Stimulated activated CD4-positive, alpha-beta T cell treated with anti-CD3 and anti-CD28 coated beads, Interleukin-4, amount 100 ng/mL, for 48 hours (primary cell): ENCODE measurements at places on chromosomes 1 and 21.

DNA sequence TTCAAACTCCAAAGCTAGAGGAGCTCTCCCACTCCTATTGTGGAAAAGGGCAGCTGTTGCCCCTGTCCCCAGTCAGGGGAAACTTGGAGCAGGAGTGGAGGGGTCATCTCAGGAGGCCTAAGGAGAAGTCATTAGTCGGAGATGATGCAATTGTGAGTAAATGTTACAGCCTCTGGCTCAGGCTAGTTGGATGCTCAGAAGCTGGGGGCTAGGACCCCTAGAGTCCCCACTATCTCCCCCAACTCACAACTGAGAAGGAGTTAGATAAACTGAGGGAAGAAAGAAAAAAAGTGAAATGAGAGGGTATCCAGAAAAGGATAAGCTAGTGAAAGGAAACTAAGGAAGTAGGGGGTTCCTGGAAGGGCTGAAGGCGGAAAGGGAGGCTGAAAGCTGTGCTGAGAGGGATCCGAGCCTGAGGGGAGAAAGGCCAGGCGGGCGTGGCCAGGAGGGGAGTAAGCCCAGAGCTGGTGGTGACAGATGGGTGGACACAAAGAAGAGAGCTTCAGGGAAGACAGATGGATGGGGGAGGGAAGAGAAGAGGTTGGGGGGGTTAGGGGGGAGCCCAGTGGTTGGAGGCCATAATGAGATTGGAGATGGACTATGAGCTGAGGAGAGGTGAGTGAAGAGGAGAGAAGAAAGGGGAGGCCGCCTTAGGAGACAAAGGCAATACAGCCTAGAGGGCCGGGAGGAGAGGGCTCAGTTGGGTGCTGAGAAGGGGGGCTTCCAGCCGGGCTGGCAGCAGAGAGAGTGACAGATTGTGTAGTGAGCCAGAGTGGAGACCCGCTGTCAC, 4.5 kb upstream of the NHLH1 start:
- DNase-seq, result no peak

DNA sequence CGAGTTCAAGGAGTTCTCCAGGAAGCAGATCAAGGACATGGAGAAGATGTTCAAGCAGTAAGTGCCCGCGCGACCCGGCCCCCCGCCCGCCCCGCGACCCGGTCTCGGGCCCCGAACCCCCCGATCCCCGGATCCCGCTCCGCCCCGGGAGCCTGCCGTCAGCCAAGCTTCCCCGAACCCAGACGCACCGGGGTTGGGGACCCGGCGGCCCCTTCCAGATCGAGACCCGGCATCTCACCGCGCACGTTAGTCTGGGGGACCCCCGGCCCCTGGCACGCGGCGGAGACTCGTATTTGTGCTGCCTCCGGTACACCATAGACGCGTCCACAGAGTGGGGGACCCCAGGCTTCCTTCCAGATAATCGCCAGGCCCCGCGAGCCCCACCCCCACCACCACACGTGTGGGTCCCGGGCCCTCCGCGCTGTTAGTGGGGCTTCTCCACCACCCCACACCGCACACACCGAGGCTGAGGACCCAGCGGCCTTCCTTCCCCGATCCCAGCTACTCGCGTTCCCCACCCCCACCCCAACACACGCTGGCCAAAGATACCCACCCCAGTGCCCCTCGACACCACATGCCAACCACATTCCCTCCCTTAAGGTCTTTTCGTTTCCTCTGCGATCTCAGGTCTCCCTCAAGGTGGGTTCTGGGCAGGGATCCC, 665 bp downstream of the EFHD2 start:
- no peak for DNase-seq

GRCh38 chr1:187185389-187185788, 356.6 kb downstream of the PLA2G4A start:
- DNase-seq, result no peak

GRCh38 chr1:205569411-205570172, 62.2 kb downstream of the ELK4 start:
- DNase-seq, result no peak

DNA sequence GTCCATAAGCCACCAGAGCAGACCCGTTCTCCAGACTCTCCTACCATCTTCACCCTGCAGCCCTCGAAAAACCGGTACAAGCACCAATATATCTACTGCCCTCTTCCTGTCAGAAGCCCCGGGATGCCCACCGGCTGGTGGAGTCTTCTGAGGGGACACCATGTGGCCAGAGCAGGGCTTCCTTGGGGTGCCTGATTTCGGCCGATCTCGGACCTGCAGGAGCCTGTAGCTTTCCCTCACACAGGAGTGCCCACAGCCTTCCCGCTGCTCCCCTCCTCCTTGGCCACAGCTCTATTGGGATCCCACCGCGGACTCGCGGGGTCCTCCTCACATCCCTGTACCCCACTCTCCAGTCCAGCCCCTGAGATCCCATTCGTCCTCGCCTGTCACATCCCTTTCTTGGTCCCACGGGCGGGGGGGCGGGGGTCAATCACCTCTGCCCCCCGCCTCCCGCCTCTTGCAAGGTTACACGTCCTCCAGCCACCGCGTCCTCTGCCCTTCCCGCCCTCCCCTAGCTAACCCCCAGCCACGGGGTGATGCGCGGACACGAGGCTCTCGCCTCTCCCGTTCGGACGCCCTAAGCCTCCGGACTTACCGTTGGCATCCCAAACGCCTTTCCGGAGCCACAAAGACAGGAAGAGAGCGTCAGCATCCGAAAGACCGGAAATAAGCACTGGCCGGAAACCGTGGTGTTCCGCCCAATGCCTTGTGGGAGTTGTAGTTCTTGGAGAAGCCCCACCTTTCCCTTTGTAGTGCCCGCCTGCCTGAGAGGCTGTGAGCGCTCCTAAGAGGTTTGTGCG, at the start of gene SSR2:
Gene SSR2, minus strand, starts transcription at position 659 of the 800 bp plus-strand sequence. CDS start 784 bp downstream, outside the sequence.
- DNase-seq, result peak; percentile 81

- no peak for DNase-seq
These were observed 230.7 kb downstream of the RPS6KC1 start for GRCh38 chr1:213281640-213282301.

GRCh38 chr1:157162345-157162744, 24.1 kb upstream of the ETV3 start:
- no peak for DNase-seq

GRCh38 chr1:168861421-168862004, 132.5 kb upstream of the DPT start:
- DNase-seq, result no peak

- DNase-seq, result no peak
These were observed 47.6 kb upstream of the RAP1A start for GRCh38 chr1:111571987-111572386.

DNA sequence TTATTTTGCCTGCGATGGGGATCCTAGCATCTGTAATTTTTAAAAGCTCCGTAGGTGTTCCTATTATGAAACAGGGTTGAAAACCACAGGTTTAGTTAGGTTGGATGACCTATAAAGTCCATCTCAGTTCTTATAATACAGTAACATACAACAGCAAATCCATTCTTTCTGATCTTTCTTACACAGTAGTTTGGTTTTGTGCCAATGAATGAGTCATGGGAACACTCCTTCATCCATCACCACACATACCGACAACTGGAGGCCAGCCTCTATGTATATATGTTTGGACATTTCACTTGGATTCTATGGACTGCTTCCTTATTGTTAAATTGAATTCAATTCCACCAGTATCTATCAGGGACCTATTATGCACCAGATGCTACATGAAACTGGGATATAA, 118.4 kb upstream of the L1TD1 start:
- DNase-seq, result no peak

DNA sequence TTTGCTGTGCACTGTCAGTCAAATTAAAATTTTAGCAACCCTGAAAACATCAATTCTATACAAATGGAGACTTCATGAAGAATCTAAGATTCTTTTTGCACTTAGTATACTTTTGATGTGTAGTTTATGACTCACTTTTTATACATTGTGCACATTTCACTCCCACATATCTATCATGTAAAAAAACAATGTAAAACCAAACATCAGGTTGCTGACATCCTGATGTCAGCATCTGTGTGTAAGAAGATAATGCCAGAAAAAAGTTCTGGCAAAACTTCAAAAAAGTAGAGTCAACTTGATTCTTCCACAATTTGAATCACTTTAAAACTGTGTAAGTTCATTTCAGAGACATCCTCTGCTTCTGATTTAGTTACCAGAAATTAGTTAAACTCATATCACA, 115.7 kb downstream of the CENPF start:
- DNase-seq, result no peak

GRCh38 chr1:37767488-37767887, 2.6 kb upstream of the EPHA10 start:
- no peak for DNase-seq

- DNase-seq, result no peak
These were observed 117.6 kb downstream of the PTGER3 start for GRCh38 chr1:70930062-70930461.

DNA sequence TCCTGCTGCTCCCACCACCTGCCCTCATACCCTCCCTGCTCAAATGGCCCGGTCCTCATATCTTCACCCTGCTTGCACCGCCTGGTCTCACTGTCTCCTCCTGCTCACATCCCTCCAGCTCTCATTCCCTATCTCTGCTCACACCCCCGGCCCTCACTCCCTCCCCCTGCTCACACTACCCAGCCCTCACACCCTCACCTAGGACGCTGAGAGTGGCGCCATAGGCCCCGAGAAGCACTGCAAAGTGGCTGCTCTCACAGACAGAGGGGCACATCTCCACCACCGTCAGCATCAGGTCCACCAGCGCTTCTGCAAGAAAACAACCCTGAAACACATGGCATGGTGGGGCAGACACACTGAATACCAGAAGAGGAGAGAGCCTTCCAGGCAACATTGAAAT, 38.6 kb downstream of the MRAP start:
- DNase-seq, result no peak

DNA sequence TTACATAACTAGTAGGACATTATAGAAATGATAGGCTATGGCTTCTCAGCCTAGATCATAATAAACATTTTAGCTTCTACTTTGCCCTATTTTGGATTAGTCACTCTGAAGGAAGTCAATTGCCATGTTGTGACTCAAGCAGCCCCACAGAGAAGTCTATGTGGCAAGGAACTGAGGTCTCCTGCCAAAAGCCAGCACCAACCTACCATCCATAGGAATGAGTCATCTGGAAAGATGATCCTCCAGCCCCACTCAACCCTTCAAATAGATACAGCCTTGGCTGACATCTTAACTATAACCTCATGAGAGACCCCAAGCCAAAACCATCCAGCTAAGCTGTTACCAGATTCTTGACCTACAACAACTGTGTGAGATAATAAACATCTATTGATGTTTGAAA, 76.3 kb upstream of the BEND5 start:
- no peak for DNase-seq

DNA sequence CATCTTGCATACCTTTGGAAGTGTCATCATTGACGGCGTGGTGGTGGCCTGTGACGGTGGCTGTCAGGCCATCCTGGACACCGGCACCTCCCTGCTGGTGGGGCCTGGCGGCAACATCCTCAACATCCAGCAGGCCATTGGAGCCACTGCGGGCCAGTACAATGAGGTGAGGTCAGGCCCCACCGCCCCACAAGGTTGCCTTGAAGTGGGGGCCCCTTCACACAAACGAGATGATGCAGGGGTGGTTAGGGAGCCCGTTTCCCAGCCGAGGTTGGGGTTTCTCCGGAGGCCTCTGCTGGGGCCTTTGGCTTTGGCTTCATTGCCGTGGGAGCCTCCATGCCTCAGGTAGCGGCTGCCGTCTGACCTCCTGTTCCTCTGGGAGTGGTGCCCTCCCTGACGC, 29.6 kb downstream of the KCNA10 start:
- no peak for DNase-seq

GRCh38 chr1:83905315-83905907, 93.5 kb downstream of the TTLL7 start:
- DNase-seq, result no peak

DNA sequence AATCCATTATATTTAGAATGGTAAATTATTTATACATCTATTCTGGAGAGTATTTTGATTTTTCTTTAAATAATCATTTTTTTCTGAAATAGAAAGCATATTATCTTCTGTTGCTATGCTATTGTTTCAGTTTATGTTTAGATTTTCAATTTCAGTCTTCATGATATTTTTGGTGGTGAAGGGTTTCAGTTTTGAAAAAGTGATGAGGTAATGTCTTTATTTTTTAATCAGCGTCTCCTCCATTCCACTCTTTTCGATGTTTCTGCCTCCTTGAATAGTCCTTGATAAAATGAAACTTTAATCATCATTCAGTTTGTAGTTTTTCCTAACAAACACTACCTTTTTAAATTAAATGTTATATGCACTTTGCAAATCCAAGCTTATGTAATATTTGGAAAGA, 428.6 kb downstream of the PTPRC start:
- DNase-seq, result no peak

DNA sequence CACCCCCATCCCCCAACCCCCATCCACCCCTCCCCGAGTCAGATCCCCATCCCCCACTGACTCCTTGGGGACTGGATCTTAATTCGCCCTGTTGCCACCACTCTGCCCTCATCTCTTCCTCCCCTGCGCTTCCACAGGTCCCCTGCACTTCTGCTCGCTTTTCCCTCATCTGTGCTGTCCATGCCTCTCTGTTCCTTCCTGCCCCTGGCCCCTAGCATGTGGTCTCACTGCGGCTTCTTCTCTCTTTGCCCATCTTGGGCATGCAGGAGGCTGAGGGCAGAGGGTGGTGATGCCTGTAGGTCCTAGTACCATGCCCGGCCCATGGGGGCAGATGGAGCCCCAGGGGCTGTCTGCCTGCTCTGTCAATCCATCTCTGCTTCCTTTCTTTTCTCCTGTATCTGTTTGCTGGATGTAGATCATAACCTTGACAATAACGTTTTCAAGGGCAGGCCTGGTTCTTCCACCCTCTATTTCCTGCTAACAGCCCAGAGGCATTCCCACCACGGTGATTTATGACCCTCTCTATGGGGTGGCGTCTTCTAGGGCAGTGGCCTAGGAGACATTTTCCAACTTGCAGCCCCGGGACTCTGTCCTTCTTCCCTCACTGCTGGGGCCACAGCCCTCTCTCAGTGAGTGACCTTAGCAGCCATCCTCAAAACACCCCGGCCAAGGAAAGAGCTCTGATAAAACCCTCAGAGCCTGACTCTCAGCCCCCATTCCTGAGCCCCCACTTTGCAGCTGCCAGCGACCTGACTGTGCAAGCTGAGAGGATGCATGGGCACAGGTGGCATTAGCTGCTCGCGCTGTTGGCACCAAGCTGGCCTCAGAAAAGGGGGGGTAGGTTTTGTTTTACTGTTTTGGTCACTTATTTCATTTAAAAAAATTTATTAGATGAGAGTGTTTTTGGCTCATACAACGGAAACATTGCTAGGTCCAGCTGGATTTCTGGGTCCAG, 33.9 kb downstream of the TMEM51 start:
- DNase-seq, result no peak

DNA sequence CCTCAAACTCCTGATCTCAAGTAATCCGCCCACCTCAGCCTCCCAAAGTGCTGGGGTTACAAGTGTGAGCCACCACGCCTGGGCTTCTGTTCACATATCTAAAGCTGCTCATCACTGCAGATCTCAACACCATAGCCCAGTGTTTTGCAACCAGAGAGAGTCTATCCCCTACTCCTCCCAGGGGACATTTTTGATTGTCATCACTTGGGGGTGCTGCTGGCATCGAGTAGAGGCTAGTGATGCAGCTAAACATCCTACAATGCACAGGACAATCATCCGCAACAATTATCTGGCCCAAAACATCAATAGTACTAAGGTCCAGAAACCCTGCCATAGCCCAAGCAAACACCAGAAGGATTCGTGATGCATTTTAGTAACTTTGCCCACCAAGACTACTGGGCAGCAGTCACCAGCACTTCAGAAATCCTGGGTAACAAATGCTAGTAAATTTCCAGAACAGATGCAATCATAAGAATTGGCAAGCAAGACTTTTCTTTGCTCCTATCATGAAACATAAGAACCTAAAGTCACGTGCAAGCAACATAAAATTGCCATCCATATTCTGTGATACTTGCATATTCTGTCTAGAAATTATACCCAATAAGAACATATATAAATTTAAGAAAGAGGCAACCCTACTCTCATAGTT, 159.2 kb downstream of the APP start:
- no peak for DNase-seq
